Progenitor cell of endocrine pancreas (in vitro differentiated cells): ENCODE measurements at places on chromosomes 4 and X.
A peak's percentile ranks its signal among the peaks of the same experiment; 100 is the strongest.

DNA sequence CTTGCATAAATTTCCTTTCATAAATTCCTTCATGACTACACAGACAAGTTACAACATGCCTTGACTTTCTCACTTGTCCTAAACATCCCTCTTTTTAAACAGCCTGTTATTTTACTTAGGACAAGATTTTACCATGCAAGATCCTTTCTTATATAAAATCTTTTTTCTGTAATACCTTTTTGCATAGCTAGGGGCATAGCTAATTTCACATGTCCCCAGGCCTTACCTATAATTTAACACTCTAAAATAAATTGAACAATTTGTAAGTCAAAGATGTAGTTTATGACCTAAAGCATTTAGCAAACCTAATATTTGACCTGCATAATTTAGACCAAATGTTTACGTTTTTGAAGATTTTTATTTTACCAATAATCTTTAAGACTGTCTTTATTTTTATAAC lies 396.3 kb upstream of the FSTL5 start:
- no peak for DNase-seq

GRCh38 chrX:5390376-5390775 lies 838.3 kb downstream of the NLGN4X start:
- DNase-seq = no peak

DNA sequence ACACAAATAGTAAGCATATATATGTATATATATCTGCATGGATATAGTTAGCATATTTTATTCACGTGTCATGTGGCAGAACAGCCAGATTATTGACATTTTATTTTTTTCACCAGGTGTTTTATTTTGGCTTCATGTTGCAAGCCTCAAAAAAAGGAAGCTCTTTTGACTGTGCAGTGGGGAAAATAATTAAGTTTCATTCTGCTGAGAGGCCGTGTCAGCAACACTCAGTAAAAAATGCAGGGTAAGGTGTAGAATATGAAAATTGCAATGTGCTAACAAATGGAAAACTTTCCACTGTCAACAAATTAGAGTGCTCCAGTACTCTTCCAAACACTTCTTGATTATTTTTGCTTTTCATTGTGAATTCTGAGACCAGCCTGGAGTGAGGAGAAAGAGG lies 511.5 kb downstream of the GLUD2 start:
- no peak for DNase-seq

- no peak for DNase-seq
Measured at GRCh38 chrX:63963095-63963784, 178.2 kb upstream of the ARHGEF9 start.

DNA sequence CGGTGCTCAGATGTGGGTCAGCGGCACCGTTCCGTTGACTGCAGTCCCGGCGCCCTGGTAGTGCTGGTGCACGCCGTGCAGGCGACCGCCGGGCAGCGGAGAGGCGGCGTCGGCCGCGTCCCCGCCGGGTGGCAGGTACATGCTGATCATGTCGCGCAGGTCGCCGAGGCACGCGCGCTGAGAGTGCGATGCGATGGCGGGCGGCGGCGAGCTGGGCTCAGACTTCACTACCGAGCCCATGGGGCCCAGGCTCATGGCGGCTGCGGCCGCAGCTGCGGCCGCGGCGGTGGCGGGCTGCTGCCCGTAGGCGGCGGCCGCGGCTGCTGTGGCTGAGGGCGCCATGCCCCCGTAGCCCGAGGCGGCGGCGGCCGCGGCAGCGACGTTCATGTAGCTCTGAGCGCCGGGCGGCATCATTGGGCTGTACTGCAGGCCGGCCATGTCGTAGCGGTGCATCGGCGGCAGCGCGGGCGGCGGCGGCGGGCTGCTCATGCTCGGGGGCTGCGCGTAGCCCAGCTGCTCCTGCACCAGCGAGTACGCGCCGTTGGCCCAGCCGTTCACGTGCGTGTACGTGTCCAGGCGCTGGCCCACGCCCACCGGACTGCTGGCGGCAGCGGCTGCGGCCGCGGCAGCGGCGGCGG lies 1.0 kb downstream of the SOX3 start:
- peak; percentile 58 for DNase-seq

DNA sequence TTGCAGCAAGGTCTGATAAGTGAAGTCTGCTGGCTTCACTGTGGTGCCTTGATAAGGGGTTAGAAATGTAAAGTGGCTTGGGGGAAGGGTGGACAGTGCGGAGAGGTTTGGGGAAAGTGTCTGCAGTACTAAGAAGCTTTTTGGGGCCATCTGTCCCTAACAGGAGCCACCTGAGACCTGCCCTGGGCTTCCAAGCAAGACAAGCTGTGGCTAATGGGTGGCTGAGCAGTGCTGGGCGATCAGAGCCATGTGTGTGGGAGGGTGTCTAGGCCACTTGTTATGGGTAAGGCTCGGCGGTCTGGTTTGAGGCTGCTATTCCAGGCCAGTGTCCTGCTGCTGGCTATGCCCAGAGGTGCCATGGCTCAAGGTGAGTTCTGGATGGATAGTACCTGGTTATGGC lies 185.4 kb upstream of the MTMR8 start:
- no peak for DNase-seq

GRCh38 chrX:72308566-72309296 lies 3.0 kb upstream of the CITED1 start:
- no peak for DNase-seq

DNA sequence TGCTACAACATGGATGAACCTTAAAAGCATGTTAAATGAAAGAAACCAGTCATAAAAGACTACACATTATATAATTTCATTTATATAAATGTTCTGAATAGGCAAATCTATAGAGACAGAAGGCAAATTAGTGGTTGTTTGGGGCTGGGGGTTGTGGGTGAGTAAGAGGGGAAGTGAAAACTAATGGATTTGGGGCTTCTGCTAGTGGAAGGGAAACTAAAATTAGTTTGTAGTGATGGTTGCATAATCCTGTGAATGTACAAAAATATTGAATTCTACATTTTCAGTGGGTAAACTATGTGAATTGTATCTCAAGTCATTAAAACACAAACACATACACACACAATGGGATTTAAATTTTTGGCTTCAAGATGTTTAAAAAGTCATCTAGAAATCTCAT lies 25.4 kb upstream of the LIMCH1 start:
- no peak for DNase-seq

DNA sequence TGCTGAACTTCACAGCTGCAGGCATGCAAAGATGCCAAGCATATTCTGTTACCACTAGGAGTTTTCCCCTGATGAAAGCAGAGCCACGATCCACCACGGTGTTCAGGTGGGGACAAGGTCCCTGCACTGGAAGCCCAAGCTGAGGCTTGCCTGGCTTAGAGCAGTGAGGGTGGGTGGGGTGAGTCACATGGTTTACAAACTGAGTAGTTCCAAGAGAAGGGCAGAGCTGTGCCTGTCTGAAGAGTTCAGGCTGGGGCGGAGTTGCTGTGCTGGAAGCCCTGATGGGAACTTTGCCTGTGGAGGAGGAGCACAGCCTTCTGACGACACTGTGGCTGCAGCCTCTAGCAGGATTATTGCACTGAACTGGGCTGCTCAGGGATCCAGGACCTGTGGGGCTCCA lies 45.5 kb downstream of the FAM9B start:
- no peak for DNase-seq

- no peak for DNase-seq
Measured at GRCh38 chr4:41358647-41359421, 102.1 kb downstream of the UCHL1 start.
